ENCODE measurements at places on chromosomes 16 and 17.

- DNase-seq = no peak
Observed at GRCh38 chr17:1469231-1469852, 13.3 kb upstream of the CRK start.

GRCh38 chr16:50743581-50744225, 1.8 kb downstream of the CYLD start:
- DNase-seq = no peak

DNA sequence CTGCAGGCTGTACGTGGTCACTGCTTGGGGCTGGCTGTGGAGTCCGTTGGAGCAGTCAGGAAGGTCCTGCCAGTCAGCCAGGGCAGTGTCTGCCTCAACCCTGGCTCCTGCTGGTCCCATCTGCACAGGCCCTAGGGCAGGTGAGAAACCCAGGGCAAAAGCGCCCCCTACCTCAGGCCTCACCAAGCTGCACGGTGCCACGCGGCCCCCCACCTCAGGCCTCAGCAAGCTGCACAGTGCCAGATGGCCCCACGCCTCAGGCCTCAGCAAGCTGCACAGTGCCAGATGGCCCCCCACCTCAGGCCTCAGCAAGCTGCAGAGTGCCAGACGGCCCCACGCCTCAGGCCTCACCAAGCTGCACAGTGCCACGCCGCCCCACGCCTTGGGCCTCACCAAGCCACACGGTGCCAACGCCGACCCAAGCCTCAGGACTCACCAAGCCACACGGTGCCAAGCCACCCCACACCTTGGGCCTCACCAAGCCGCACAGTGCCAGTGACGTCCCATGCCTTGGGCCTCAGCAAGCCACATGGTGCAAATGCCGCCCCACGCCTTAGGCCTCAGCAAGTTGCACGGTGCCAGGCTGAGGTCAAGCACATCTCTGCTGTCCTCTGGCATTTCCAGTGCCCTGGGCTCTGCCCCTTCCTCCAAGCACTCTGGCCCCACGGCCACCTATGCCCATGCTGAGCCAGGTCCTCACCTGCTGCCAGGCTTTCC, 5.5 kb downstream of the TMEM204 start:
- no peak for DNase-seq

DNA sequence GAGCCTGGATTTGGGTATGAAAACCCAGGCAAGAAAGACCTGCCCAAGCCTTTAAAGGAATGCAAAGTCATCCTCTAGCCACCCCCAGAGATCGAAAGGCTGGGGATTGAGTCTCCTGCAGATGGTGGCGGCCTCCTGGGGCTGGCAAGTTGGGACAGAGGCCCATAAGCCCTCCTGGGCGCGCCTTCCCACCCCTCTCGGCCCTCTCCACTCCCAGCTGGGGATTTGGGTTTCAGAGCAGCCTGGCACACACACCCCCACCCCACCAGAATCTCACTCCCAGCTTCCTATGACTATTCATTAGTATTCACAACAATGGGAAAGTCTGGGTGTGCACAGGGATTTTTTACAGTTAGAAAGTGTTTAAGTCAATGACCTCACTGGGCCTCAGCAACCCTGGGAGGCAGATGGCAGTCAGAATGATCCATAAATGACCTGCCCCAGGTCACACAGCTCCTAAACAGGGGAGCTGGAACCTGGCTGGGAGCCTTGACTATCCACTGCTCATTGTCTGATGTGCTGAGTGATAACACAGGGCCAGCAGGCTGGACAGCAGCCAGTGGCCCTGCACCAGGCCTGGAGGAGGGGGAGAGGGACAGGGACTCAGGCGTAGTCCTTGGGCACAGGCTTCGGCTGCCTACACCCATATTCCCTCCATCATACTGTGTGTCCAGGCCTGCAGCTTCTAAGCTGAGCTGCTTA, 12.1 kb downstream of the NHERF1 start:
- DNase-seq = no peak

- no peak for DNase-seq
Observed at GRCh38 chr16:23175651-23176050, 6.9 kb upstream of the SCNN1G start.

GRCh38 chr16:82960918-82961317, 334.1 kb downstream of the CDH13 start:
- no peak for DNase-seq

DNA sequence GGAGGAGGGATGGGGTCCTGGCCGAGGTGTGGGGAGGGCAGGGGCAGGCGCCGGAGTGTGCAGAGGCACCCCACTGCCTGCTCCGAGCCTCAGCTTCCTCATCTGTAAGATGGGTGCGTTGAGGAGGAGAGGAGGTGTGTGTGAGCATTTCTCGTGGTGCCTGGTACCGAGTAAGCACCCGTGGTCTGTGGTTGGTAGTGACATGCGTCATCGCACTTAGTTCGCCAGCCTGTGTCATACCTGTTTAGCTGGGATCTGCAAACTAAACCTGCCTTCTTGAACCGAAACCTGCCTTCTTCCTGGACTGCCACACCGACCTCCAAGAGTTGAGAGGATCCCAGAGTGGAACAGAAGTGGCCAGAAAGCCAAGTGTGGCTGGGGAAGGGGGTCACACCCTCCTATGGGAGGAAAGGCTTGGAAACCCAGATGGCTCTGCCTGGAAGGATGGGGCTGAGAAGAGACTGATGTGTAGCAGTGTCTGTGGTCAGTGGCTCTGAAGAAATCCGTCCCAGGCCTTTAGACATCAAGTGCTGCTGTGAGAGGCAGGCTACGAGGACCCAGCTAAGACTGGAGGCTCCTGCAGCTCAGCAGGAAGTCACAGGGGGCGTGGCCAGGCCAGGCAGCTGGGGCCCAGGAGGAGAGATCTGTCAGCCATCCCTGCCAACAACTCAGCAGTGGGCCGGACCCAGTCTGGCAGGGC, 162.6 kb upstream of the PLCG2 start:
- peak; percentile 85 for DNase-seq

DNA sequence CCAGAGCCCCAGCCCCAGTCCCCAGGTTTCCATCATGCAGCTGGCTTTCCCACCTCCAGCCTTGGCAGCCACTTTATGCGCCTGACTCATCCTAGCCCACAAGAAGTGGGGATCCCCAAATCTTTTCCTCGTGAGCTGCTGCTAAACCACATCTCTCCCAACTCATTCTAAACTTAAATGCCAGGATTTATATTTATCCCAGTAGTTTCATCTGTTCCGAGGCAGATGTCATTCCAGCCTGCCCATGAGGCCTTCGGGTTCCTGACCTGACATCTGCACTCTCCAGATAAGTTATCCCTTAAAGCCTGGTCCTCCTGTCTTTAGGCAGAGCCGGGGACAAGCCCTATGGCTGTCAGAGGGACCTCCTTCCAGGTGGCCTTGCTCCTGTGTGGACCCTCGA, 16.6 kb downstream of the PLXDC1 start:
- no peak for DNase-seq

DNA sequence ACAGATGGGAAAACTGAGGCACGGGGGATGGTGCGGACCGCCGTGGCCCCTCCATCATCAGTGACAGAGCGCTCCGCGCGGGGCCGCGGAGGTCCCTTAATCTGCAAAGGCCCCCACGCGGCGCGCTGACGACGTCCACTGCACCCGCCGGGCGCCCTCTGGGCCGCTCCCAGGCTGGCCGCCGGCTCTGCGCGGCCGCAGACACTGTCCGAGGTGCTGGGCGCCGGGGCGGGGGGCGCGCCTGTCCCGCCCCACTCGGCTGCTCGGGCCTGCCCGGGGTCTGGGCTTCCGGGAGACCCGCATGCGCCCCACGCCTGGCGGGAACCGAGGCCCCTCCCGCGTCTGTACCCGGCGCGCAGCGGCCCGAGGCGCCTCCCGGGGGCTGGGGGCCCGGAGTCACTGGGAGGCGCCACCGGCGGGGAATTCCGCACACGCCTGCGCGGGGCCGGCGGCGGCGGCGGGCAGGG, 550 bp upstream of the RNF213 start:
- DNase-seq = peak; percentile 66

GRCh38 chr16:54862529-54862928, 68.1 kb upstream of the IRX5 start:
- DNase-seq = no peak

GRCh38 chr17:56913000-56913311, 893 bp downstream of the TRIM25 start:
- DNase-seq = no peak

DNA sequence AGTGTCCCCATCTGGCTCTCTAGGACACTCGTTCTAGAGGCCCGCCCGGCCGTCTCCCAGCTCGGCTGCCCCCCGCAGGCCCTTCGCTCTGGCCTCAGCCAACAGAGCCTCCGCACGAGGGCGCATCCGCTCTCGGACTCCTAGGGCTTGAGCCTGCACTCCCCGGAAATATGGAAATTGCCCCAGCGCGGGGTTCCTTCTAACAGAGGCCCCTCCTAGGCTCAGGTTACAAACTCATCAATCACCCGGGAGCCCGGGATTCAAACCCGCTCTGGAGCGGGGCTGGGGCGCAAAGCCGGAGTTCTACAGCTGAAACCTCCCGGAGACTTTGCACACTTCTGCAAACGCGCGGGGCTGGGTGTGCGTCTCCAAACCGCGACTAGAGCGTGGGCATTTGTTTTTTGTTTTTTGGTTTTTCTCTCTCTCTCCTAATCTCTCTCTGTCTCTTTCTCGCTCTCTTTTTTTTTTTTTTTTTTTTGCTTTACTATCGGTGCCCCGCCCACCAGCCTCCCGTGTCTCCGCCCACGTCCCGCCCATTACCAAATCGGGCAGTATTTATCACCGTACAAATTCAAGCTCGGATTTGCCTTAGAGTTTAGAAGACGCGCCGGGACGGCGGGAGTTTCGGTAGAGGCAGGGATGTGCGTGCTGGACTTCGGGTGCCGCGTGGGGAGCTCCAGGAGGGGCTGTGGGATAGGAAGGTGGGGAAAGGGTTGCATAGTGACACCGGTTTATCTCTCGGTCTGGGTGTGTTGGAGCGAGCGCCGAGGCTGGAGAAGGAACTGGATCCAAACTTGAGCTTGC, 2.4 kb upstream of the FOXL1 start:
- peak; percentile 19 for DNase-seq

GRCh38 chr17:47119746-47120520, 69.2 kb downstream of the CDC27 start:
- no peak for DNase-seq

DNA sequence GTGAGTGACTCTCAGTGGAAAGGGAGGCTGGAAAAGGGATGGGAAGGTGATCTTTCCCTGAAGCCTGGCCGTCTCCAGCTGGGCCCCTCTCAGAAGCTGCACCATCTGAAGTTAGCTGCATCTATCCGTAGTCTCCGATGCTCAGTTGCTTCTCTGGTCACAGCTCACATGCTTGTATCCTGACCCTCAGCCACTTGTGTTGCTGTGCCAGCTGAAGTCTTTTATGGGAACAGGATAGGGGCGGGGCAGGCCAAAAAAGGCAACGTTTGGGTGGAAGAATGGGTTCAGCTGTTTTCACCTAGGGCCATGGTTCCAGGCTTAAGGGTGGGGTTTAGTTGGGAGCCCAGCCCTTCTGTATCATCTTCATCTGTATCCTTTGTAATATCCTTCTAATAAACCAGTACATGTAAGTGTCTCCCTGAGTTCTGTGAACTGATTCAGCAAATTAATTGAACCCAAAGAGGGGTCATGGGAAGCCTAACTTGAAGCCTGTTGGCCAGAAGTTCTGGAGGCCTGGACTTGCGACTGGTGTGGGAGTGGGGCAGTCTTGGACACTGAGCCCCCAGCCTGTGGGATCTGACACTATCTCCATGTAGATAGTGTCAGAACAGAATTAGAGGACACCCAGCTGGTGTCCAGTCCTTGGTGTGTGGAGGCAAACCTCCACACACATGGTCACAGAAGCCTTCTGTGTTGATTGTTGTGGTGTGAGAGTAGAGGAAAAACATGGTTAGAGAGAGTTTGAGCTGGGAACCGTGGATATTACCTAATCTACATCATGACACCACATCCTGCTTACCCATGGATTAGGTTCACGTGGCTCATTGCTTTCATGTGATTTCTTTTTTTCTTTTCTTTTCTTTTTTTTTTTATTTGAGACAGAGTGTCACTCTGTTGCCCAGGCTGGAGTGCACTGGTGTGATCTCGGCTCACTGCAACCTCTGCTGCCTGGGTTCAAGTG, 49.3 kb upstream of the FBXO47 start:
- DNase-seq = no peak

DNA sequence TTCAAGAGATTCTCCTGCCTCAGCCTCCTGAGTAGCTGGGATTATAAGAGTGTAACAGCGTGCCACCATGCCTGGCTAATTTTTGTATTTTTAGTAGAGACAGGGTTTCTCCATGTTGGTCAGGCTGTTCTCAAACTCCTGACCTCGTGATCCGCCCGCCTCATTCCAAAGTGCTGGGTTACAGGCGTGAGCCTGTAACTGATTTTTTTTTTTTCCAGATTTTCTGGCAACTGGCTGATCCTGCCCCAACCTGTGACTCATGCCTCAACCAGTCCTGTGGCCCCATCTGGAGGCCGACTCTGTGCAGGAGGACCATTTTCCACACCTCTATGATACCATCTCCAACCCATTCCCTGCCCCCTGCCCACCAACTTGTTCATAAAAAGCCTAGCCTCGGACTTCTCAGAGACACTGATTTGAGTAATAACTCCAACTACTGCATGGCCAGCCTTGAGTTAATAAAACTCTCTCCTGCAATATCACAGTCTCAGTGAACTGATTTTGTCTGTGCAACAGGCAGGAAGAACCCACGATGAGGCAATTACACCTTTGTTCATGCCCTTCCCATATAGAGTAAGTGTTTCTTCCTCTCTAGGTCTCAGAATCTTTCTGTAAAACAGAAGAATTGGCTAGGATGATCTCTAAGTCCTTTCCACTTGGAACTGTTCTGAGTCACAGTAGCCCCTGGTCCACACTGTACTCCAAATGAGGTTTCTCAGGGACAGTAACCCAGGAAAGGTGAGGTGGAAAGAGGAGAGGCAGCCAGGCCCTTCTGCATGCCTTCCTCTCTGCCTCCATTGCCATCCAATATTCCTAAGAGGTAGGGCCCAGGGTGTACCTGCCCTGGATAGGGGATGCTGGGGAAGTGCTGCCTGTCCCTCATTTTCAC, 8.8 kb upstream of the CNOT1 start:
- DNase-seq = no peak

- DNase-seq = peak; percentile 46
Observed at GRCh38 chr16:89314357-89314756, 96.9 kb downstream of the ZNF778 start.

DNA sequence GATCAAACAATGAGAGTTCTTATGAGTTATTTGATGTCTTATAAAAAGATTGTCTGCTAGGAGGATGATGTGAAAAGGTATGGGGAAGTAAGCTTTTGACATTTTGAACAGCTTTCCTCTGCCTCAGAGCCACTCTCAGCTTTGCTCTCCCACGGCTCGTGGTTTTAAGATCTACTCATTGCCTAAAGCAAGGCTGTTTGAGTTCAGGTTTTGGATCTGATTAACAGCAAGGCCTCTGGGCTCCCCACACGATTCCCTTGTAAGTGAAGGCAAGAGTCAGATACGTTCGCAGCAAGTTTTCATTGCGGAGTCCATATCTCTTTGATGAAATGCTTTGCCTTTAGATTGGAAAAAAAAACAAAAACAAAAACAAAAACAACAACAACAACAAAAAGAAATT, 515.0 kb upstream of the SALL1 start:
- no peak for DNase-seq
